Caki2 (cell line): ENCODE measurements at places on chromosomes 16 and 17. TPM values are rescaled to one million over a fixed set of nuclear protein-coding genes. Genes with fewer than 3 reads are reported as not detected.

DNA sequence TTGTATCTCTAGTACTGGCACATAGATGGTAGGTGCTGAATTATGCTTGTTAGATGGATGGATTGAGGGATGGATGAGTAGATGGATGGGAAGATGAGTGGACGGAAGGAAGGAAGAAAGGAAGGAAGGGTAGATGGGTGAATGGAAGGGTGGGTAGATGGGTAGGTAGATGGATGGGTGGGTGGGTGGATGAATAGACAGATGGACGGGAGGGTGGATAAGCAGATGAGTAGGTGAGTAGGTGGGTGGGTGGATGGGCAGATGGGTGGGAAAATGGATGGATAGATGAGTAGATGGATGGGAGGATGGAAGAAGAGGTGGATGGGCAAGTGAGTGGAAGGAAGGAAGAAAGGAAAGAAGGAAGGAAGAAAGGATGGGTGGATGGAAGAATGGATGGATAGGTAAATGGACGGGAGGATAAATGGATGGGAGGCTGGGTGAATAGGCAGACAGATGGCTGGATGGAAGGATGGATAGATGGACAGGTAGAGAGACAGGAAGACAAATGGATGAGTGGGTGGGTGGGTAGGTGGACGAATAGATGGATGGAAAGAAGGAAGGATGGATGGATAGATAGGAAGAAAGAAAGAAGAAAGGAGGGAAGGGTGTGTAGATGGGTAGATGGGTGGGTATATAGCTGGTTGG lies 56.9 kb downstream of the MYH11 start:
- no peak for DNase-seq

Gene SOX9
- total RNA-seq: 6.3 and 8.5 TPM in 2 replicates

Gene HEATR9
- not detected in 2 replicates for total RNA-seq

DNA sequence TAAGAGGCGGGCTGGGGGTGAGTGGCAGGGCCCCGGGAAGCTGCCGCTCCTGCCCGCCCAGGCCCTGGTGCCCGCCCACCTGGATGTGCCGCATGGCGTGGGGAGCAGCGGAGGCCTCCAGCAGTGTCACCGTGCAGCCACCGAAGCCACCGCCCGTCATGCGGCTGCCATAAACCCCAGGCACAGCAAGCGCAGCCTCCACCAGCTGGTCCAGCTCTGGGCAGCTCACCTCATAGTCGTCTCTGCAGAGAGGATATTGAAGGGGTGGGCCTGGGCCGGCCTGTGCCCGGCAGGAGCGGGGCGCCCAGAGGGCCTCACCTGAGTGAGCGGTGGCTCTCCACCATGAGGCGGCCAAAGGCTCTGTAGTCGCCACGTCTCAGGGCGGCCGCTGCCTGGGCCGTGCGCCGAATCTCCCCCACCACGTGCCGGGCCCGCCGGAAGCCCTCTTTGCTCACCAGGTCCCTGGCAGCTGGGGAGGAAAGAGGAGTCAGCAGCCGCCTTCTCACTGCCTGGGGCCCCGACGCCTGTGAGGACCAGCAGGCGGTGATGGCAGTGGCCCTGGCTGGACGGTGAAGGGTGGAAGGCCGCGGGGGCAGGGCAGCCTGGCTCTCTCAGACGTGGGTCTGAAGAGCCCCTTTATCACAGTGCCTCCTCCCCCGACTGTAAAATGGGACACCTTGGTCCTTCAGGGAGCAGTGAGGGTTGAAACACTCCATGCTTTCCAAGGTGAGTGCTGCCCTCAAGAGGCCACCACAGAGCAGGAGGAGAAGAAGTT lies 6.7 kb downstream of the GALK1 start:
- DNase-seq: no peak

DNA sequence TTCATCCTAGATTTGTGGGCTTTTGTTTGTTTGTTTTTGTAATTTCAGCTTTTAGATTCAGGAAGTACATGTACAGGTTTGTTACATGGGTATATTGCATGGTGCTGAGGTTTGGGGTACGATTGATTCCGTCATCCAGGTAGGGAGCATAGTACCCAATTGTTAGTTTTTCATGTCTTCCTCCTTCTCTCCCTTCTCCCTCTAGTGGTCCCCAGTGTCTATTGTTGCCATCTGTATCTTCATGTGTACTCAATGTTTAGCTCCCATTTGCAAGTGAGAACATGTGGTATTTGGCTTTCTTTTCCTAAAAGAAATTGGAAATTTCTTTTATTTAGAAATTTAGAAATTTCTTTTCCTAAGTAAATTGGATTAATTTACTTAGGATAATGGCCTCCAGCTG lies 37.1 kb upstream of the BCAS3 start:
- peak; percentile 17 for DNase-seq

- no peak for DNase-seq
Observed at GRCh38 chr17:1315409-1315808, 35.9 kb downstream of the TRARG1 start.

- no peak for DNase-seq
Observed at GRCh38 chr17:60154616-60155426, 5.0 kb downstream of the CA4 start.

Gene TEX14
- total RNA-seq: not detected in 2 replicates

GRCh38 chr16:6753553-6753952 lies 579.1 kb upstream of the RBFOX1 start:
- peak; percentile 38 for DNase-seq

- no peak for DNase-seq
Observed at GRCh38 chr17:3007651-3008121, 55.7 kb downstream of the OR1D5 start.

- no peak for DNase-seq
Observed at GRCh38 chr16:10613785-10614485, 33.5 kb upstream of the EMP2 start.

- peak; percentile 87 for DNase-seq
Observed at GRCh38 chr16:74740795-74741304, 33.8 kb downstream of the FA2H start.

DNA sequence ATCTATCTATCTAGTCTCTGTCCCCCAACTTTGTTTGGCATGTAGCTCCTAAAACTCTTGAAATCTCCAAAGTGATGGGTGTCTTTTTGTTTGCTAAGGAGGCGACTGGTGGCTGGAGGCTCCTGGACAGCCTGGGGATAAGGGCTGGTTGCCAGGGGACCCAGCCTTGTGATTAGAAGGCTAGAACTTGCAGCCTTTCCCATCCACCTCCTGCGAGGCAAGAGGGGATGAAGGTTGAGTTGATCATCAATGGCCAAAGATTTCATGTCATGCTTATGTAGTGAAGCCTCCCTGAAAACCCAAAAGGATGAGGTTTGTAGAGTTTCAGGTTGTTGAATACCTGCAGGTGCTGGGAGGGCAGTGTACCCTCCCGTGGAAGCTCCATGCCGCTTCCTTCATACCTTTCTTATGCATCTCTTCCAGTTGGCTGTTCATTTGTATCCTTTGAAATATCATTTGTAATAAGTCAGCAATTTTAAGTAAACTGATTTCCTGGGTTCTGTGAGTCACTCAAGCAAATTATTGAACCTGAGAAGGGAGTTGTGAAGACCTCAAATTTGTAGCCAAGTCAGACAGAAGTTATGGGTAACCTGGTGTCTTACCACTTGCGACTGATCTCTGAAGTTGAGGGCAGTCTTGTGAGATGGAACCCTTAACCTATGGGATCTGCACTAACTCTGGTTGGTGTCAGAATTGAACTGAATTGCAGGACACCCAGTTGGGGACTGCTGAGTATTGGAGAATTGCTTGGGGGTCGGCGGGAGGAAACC lies 202.4 kb downstream of the SEC14L1 start:
- no peak for DNase-seq

Gene ITGAX
- total RNA-seq: 9.7 and 18.6 TPM in 2 replicates

DNA sequence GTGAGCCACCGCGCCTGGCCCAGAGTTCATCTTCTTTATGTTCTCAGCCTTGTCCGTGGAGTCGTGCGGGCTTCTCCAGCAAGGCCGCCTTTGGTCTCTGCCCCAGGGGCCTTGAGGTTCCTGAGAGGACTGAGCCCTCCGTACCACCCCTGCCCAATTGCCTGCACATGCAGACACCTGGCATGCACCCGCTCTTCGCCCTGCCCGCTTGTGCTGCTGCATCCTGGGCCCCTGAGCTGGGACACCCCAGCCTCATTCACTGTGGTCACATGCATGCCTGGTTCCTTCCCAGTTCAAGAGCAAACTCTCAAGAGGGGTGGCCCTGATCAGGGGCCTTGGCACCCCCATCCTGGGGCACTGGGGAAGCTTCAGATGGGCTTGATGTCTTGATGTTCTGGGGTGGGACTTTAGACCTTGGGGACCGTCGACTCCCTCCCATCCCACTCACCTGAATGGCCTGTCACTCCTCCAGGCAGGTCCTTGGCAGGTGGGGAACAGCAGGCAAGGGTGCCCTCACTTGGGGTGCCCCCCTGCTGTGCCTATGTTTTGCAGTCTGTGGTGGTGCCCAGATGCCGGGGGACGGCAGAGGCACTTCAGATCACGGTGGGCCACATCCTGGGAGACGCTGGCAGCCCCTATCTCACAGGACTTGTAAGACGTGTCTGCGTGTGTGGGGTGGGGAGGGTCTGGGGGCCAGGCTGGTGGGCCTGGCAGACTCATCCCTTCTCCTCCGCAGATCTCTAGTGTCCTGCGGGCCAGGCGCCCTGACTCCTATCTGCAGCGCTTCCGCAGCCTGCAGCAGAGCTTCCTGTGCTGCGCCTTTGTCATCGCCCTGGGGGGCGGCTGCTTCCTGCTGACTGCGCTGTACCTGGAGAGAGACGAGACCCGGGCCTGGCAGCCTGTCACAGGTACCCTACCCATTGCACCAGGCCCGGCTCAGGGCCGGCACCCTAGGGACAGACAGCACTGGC lies 12.7 kb upstream of the SPNS2 start:
- DNase-seq: no peak

DNA sequence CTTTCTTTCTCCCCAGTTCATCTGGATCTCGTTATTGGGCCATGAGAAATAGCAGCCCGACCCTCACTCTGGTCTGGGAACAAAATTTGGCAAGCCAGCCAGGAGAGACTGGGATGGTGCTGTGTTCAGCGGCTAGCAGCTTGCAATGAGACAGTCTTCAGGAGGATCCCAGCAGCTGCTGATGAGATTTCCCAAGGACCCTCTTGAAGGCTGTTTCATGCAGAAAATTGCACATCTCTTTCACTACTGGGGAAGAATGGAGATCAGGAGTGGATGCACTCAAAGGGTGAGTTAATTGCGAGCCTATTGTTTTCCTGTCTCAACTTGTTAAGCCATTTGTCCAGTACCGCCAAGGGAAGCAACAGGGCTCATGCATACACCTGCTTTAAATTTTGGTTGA lies 5.5 kb upstream of the COIL start:
- no peak for DNase-seq

GRCh38 chr16:25011891-25012514 lies 3.2 kb downstream of the ARHGAP17 start:
- DNase-seq: no peak

GRCh38 chr16:62335356-62335755 lies 299.1 kb upstream of the CDH8 start:
- DNase-seq: no peak

DNA sequence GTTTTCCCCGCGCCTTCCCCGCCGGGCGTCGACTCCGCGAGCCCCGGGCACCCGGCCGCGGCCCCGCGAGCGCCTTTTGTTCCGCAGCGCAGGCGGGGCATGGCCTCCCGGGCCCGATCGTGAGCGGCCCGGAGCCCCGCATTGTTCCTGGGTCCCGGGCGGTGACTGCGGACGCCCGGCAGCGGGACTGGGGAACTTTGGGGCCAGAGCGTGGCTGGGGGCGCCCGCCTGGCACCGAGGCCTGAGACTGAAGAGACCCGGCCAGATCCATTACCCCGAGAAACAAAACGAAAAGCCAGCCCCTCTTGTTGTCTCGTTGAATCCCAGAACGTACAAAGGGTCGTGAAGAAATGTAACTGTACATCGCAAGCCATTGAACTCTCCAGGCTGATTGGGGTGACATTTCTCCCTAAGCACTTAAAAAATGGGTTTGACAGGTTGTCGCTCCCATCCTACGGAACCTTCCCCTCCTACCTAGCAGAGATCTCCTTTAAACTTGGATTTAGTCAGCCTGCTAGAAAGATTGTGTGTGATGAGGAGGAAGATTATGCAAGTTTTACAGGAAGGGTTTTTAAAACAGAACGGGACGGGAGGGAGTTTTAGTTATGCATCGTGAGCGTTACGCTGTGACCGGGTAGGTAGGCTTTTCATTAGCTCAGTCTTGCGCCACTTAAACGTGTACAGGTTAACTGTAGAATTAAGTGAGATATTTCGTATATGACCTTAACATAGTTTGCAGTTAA lies 825 bp downstream of the METTL9 start:
- peak; percentile 50 for DNase-seq

DNA sequence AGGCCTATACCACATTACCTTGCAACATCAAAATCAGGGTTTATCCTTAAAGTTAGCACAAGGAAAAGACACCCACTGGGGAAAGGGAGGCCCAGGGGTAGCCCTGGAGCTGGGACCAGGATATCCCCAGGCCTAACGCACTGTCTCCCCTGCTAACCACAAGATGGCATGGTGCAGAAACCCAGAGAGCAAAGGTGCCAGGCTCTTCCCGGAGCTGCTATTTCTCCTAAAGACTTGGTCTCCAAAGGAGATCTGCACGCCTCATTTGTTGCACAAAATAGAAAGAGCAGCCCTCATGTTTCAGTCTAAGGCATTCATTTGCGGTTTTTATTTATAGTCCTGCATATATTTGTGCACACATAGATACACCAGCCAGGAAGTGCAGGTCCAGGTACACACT lies 408.6 kb downstream of the SOX9 start:
- DNase-seq: peak; percentile 22

GRCh38 chr16:6694636-6695035 lies 638.0 kb upstream of the RBFOX1 start:
- no peak for DNase-seq

GRCh38 chr16:87581857-87582215 lies 20.5 kb upstream of the JPH3 start:
- DNase-seq: peak; percentile 92

Gene TAT
- not detected in 2 replicates for total RNA-seq

DNA sequence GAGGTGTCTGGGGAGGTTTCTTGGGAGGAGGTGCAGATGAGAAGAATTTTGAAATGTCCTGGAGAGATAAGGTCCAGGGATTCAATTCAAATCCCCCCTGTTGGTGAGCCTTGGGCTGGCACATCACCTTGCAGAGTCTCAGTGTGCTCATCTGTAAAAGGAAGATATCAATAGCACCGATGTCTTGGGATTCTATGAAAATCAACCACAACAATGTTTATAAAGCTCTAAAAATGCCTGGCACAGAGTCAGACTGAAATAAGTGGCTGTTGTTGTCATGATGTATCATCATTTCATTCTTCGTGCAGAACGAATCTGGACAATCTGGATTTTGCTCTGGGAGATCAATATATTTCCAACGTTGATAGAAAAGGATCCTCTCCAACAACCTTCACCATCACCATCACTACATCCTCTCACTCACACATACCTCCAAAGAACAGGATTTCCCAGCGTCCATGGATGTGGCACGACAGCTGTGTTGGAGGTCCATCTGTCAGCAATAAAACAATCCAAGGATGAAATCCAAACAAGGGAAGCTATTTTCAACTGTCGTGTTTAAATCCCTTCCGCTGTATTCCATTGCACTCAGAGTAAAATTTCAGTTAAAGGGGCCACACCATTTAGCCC lies 393.7 kb upstream of the DYNLRB2 start:
- DNase-seq: no peak

Gene MT1H
- not detected in 2 replicates for total RNA-seq

DNA sequence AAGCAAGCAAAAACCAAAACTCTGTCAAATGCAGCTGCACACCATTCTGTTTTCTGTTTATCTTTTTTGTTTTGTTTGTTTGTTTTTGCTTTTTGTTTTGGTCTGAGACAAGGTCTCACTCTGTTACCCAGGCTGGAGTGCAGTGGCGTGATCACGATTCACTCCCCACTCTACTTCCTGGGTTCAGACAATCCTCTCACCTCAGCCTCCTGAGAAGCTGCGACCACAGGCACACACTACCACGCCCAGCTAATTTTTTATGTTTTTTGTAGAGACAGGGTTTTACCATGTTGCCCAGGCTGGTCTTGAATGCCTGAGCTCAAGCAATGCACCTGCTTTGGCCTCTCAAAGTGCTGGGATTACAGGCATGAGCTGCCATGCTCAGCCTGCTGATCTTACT lies 19.3 kb upstream of the SLFN13 start:
- no peak for DNase-seq
